ENCODE measurements at places on chromosomes 3 and 15.

DNA sequence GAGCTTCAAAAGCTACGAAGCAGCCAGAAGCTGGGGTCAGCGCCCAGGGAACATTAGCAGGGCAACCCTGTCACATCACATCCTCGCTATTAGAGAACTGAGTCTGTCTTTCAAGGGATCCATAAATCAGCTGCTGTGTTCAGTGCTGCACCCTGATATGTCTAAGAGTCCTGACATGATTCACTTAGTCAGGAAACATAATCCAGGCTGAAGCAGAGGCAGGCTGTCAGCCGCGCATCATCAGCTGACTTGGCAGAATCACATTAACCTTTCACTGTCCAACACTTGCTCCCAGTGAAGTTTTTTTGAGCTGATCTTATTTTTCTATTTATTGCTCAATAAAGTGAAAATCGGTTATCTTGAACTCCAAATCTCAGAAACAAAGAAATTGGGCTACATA is 23.5 kb downstream of the MYH15 start:
- peak; percentile 85 for DNase-seq

GRCh38 chr3:40680685-40681657 is 156.2 kb downstream of the ZNF621 start:
- DNase-seq = no peak

DNA sequence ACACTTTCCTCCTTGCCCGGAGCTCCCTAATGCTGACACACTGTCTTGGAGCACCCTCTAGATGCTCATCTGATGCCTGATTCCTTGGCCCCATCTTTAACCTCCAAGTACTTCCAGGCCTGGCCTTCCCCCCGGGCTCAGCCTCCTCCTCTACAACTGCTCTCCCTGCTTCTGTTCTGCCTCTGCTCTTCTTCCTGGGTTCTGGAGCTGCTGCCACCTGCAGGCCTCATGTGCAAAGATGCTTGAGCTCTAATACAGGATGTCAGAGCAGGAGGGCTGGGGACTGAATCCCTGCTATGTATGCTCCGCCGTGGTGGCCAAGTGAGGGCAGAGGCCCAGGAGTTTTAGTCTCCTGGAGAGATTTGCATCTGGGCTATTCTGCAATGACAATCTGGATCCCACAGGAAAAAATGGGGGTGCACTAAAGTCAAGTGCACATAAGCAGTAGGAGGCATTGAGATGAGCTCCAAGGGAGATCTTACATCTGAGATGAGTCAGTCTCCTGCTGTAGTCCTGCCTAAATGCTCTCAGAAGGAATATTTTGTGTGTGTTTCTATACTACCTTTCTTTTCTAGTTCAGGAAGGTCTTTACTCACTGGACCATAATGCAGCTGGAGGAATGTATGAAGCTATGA is 296.3 kb downstream of the UACA start:
- DNase-seq = peak; percentile 56

- DNase-seq = peak; percentile 45
Measured at GRCh38 chr3:183254487-183255347, 1.7 kb downstream of the B3GNT5 start.

DNA sequence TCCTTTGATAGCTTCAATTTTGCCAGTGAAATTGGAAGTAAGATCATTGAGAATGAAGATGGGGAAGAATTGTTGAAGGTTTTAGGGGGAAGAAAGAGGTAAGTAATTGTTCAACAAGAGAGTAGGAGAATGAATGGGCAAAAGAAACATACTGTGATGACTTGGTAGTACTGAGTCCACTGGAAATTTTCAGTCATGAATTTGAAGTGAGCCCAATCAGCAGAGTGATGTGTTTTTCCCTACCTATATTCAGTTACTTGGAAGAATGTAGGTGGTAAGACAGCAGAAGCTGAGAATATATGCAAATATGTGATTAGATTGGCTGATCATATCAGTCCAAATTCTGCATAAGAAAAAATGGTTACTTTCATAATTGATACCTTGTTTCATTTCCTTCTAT is 569.6 kb downstream of the AGBL1 start:
- no peak for DNase-seq

GRCh38 chr3:126858887-126859286 is 124.0 kb upstream of the PLXNA1 start:
- DNase-seq = peak; percentile 69

GRCh38 chr3:47079432-47079831 is 84.5 kb downstream of the SETD2 start:
- no peak for DNase-seq

GRCh38 chr3:195735036-195735695 is 14.4 kb downstream of the MUC20 start:
- no peak for DNase-seq

DNA sequence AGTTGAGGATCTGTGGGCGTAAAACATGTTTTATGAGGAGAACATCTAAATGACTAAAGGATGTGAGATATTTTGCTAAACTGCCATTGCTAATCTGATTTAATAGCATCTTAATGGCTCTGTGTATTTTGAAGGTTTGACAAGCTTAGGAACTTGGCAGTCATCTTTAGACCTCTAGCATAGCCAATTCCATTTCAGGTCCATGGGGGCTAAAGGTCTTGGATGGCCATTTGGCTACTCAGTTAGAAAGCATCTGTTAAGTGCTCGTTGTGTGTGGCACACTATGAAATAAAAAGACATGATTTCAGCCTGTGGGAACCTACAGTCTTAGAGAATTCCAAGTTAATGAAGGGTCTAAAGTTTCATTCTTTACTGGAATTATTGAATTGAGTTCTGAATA is 236.2 kb downstream of the IL5RA start:
- no peak for DNase-seq

DNA sequence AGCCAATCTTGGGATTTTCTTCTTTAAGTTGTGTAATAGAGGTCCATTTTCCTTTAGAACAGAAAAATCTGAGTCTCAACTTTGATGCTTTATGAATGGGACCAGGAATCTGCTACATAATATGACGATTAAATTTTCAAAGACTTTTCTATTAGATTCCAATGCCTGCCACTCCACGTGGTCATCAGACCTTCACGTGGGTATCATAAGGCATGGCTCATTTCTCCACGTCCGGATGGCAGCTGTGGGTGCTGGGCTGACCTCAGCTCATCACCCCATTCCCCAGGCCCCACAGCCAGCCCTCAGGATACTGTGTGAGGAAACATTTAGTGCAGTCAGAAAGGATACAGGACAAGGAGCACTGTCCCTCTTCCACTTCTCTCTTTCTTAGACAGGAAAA is 159.7 kb downstream of the SEMA6D start:
- DNase-seq = no peak

DNA sequence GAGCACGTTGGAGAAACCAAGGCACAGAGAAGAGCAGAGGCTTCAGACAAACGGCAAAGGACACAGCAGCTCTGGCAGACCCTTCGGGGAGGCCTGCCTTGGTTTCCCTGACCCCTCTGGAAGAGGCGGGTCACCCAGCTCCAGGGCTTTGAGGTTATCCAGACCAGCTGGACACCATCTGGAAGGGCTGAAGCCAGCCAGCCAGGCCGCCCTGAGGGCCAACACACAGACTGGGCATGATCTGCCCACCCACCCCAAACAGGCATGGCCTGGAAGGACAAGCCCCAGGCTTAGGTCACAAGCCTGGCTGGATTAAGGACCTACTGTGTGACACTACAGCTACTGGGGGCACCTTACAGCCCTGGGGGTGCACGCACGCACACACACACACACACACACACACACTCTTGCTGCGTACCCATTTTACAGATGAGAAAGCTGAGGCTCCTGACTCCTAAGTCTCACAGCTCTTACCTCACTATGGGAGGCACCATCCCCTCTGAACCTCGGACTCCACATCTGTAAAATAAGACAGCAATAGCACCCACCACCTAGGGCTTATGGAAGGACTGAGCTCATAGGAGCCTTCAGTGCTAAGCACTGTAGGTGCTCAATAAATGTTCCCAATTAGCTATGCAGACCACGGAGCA is 10.8 kb downstream of the PLXND1 start:
- no peak for DNase-seq

GRCh38 chr3:158548691-158549090 is 22.3 kb upstream of the MLF1 start:
- DNase-seq = no peak

All from RKO (cell line).